ENCODE measurements at places on chromosomes 2 and 18.

DNA sequence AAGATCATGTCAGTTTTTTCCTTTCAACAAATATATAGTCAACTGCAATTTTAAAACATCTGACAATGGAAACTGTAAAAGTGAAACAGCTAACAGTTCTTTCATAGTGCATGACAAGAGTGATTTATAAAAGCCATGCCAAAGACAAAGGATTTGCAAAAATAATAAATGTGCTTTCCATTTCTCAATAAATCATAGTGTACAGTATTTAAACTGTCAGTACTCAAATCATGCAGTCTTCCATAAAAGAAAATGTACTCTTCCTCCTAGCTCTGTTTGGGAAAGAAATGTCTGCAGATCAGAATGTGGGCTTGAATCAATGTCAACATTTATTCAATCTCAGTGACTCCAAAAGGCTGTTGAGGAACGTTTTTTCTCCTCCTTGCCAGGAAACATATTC, 131.7 kb upstream of the PDE1A start:
- DNase-seq = no peak

DNA sequence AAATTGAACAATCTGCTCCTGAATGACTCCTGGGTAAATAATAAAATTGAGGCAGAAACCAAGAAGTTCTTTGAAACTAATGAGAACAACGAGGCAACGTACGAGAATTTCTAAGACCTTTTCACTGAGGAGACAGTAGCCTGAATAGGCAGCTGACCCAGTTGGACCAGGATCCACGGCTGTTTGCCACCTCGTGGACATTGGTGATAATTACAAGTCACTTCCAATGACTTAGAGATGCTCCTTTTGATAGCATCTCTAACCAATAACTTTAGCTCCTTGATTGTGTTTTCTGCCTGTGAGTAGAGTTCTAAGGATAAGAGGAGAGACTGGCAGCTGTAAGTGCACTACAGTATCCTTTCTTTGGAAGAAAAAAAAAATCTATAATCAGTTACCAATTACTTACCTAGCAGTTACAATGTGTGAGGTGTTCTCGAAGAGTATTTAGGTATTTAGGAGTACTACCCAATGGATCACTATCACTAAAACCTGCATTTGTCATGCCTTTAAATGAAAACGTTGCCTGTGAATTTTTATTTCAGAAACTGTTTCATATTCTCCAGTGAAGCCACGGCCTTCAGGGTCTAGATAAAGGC, 31.3 kb upstream of the CNTNAP5 start:
- DNase-seq = no peak

GRCh38 chr2:32559136-32559535, 68.7 kb upstream of the TTC27 start:
- no peak for DNase-seq

- DNase-seq = no peak
Measured at GRCh38 chr2:119301413-119301812, 65.2 kb downstream of the C2orf76 start.

- DNase-seq = no peak
Measured at GRCh38 chr2:10009271-10009810, 34.0 kb upstream of the KLF11 start.

All from stimulated activated CD8-positive, alpha-beta memory T cell treated with anti-CD3 and anti-CD28 coated beads, Interleukin-15, amount 100 ng/mL, for 4 hours (primary cell).